H9 (cell line): ENCODE measurements at places on chromosomes 1 and 21.
A peak's percentile ranks its signal among the peaks of the same experiment; 100 is the strongest.

GRCh38 chr1:41735631-41736260, 183.0 kb downstream of the HIVEP3 start:
- no peak for DNase-seq

DNA sequence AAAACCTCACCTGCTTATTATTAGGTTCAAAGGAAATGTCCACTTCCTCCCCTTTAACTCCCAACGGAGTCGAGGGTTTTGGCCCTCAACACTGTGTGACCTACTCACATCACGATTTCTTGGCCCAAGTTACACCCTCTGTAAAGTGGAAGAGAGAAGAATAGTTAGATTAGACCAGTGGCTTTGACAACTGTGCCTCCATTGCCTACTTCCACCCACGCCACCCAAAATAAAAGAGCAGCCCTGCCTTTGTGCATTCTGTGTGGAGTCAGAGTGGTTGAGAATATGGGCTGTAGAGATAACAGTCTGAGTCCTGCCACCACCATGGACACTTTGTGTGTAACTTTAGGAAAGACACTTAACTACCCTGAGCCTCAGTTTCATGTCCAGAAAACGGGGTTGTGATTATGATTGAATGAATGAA, 4.1 kb upstream of the HDGF start:
- no peak for DNase-seq

- DNase-seq, result no peak
Observed at GRCh38 chr1:245575710-245576109, 420.9 kb downstream of the KIF26B start.

DNA sequence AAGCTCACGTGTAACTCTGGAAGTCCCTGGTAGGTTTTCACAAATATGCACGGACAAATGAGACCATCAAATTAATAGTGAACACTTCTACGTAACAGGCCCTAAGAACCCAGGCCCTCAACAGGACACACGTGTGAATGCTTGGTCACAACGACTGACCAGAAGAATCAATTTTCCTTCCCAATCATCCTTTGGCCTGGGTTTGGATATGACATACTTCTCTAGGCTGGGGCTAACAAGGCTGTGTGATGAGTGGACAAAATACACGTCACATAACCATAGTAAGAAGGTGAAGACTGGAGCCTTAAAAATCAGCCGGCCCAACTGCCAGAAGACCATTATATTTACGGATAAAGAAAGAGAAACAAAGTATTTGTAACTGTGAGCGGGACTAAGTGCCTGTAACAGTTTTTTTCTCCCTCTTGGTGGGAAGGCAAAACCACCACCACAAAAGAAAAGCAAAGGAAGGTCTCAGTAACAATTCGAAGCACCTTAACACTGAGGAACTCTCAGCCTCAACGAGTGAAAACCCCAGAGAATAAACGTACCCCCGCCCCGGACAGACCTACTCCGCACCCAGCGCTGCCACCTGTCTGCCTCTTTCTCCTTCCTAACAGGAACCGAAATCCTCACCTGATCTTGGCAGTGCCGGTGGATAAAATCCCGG, 450 bp downstream of the SDE2 start:
- DNase-seq, result no peak

DNA sequence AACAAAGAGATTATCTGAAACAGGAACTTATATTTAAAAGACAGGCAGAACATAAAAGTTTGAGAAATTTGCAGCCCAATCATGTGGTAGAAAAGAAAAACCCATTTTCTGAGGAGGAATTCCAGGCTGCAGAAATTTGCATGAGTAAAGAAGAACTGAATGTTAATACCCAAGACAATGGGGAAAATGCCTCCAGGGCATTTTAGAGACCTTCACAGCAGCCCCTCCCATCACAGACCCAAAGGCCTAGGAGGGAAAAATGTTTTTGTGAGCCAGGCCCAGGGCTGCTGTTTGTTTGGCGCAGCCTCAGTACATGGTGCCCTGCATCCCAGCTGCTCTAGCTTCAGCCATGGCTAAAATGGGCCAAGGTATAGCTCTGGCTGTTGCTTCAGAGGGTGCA, 554.3 kb upstream of the CHRM3 start:
- no peak for DNase-seq

- peak; percentile 17 for DNase-seq
Observed at GRCh38 chr1:228271701-228272251, 63.9 kb downstream of the OBSCN start.

DNA sequence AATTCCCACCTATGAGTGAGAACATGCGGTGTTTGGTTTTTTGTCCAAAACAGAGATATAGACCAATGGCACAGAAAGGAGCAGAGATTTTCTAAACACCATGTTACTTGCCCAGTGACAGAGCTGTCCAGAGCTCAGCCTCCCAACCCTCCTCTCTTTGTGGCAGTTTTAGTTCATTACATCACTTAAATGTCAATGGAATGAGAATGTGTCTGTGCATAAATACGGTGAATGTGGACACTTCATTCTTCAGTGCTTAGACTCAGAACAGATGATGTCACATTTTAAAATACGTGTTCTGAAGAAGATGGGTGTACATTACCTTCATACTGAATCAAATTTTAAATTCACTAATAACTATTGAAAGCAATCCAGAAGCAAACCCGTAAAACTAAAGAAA, 374.9 kb downstream of the DSCAM start:
- no peak for DNase-seq

DNA sequence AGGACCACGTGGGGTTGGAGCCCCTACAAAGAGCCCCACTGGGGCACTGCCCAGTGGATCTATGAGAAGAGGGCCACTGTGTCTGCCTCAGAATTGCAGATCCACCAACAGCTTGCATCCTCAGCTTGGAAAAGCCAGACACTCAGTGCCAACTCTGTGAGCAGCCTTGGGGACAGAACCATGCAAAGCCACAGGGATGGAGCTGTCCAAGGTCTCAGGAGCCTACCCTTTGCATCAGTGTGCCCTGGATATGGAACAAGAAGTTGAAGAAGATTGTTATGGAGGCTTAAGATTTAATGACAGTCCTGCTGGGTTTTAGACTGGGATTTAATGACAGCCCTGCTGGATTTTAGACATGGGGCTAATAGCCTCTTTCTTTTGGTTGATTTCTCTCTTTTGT, 1670.9 kb downstream of the PLA2G4A start:
- no peak for DNase-seq

DNA sequence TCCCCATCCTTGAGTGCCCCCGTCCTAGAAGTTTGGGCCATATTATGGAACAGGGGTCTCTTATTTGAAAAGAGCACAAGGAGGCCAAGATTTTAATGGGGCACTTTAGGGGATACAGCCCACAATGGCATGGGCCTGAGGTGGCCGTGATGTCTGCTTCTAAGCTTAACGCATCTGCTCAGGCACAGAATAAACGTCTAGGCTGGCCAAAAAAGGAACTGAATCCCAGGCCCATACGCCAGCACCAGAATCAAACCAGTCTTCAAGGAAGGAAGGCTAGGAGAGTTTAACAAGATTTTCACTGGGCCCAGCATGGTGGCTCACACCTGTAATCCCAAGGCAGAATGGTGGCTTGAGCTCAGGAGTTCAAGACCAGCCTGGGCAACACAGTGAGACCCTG, 9.2 kb upstream of the SARS1 start:
- no peak for DNase-seq

DNA sequence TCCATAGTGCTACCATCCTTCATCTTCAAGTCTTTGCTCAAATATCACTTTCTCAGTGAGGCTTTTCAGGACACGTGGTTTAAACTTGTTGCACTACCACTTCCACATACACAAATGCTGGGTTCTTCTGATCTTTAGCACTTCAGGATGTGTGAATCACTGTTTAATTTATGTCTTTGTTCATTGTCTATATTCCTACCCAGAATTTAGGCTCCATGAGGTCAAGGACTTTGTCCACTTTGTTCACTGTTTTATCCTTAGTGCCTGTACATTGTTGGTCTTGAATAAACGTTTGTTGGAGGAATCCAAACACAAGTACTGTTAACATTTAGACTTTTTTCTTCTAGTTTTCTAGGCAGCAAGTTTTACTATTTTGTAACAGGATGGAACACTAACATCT, 42.6 kb upstream of the RALGPS2 start:
- DNase-seq, result no peak

GRCh38 chr1:107817935-107818334, 147.0 kb downstream of the VAV3 start:
- no peak for DNase-seq

DNA sequence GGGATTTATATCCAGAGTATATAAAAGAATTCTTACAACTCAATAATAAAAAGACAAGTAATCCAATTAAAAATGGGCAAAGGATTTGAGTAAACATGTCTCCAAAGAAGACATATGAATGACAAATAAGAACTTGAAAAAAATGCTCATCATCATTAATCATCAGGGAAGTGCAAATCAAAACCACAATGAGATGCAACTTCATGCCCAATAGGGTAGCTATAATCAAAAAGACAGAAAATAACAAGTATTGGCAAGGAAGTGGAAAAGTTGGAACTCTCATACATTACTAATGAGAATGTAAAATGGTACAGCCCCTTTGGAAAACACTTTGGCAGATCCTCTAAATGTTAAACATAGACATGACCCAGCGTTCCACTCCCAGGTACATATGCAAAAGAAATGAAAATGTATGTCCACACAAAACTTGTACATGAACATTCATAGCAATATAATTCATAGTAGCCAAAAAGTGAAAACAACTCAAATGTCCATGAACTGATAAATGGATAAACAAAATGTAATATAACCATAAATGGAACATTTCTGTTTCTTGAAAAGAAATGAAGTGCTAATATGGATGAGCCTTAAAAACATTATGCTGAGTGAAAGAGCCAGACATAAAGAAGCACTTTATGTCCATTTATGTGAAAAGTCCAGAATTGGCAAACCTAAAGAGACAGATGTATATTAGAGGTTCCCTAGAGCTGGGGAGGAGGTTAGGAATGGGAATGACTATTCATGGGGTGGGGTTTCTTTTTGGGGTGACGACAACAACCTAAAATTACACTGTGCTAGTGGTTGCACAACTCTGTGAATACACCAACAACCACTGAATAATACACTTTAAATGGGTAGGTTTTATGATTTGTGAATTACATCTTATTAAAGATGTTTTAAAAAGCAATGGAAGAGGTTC, 259.7 kb downstream of the RHOU start:
- DNase-seq, result no peak

GRCh38 chr1:53195246-53196016, 1.2 kb upstream of the CPT2 start:
- no peak for DNase-seq

- DNase-seq, result no peak
Observed at GRCh38 chr1:109931911-109932636, 21.4 kb downstream of the CSF1 start.

- no peak for DNase-seq
Observed at GRCh38 chr1:1360506-1361169, 2.3 kb upstream of the MXRA8 start.
